ENCODE measurements at places on chromosomes 2 and 18. TPM values are rescaled to one million over a fixed set of nuclear protein-coding genes. Genes with fewer than 3 reads are reported as not detected.
A peak's percentile ranks its signal among the peaks of the same experiment; 100 is the strongest.

DNA sequence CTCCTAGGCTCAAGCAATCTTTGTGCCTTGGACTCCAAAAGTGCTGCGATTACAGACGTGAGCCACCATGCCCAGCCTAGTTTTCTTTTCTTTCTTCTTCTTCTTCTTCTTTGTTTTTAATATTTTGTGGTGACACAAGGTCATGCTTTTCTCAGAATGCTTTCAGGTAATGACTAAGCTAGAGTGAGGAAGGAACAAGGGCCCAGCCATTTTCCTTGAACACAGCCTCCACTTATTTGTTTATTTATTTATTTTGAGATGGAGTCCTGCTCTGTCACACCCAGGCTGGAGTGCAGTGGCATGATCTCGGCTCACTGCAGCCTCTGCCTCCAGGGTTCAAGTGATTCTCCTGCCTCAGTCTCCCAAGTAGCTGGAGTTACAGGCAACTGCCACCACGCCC is 74.3 kb upstream of the ST3GAL5 start:
- H3K27ac ChIP-seq, result no peak overlapping the region
- no peak for DNase-seq
- H3K27me3 ChIP-seq, result no peaks in the 10 kb centered on the region
- H3K4me3 ChIP-seq, result no peak overlapping the region
- H3K36me3 ChIP-seq, result no peaks in the 10 kb centered on the region

- H3K36me3 ChIP-seq, result no peaks in the 10 kb centered on the region
- no peaks in the 10 kb centered on the region for H3K4me1 ChIP-seq
- no peak overlapping the region for H3K4me3 ChIP-seq
- DNase-seq, result no peak
- no peaks in the 10 kb centered on the region for H3K27me3 ChIP-seq
Observed at GRCh38 chr2:214311931-214312749, 98.7 kb upstream of the VWC2L start.

DNA sequence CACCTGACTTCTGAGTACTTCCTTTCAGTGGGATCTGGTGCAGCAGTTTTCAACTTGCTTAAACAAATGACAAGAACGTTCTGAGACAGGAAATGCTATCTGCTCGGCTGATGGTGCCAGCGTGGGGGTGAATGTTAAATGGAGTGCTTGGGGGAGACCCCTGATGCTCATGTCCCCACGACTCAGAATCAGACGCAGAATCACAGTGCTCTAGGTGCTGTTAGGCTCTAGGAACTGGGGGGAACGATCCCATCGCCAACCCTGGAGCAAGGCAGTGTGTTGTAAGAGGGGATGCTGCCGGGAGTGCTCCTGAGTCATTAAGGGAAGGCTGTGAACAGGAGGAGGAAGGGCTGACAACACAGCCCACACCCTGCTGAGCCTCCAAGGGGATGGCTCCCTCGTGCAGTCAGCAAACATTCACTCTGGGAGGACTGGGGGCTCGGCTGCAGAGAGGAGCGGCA is 34.1 kb upstream of the KCNF1 start:
- no peaks in the 10 kb centered on the region for H3K36me3 ChIP-seq
- no peak for DNase-seq
- H3K27ac ChIP-seq, result no peak overlapping the region
- H3K4me3 ChIP-seq, result no peak overlapping the region
- H3K4me1 ChIP-seq, result peaks cover 6% of the 10 kb centered on the region

- DNase-seq, result no peak
- no peak overlapping the region for H3K4me3 ChIP-seq
- peaks cover 13% of the 10 kb centered on the region for H3K4me1 ChIP-seq
- H3K27ac ChIP-seq, result peak overlapping the region; percentile 45
- no peaks in the 10 kb centered on the region for H3K27me3 ChIP-seq
- H3K36me3 ChIP-seq, result no peaks in the 10 kb centered on the region
Observed at GRCh38 chr2:43518181-43518580, 77.7 kb downstream of the THADA start.

GRCh38 chr2:100753444-100753843 is 66.5 kb upstream of the NPAS2 start:
- DNase-seq, result no peak
- no peaks in the 10 kb centered on the region for H3K4me1 ChIP-seq
- no peaks in the 10 kb centered on the region for H3K36me3 ChIP-seq
- H3K27ac ChIP-seq, result no peak overlapping the region
- H3K4me3 ChIP-seq, result no peak overlapping the region

DNA sequence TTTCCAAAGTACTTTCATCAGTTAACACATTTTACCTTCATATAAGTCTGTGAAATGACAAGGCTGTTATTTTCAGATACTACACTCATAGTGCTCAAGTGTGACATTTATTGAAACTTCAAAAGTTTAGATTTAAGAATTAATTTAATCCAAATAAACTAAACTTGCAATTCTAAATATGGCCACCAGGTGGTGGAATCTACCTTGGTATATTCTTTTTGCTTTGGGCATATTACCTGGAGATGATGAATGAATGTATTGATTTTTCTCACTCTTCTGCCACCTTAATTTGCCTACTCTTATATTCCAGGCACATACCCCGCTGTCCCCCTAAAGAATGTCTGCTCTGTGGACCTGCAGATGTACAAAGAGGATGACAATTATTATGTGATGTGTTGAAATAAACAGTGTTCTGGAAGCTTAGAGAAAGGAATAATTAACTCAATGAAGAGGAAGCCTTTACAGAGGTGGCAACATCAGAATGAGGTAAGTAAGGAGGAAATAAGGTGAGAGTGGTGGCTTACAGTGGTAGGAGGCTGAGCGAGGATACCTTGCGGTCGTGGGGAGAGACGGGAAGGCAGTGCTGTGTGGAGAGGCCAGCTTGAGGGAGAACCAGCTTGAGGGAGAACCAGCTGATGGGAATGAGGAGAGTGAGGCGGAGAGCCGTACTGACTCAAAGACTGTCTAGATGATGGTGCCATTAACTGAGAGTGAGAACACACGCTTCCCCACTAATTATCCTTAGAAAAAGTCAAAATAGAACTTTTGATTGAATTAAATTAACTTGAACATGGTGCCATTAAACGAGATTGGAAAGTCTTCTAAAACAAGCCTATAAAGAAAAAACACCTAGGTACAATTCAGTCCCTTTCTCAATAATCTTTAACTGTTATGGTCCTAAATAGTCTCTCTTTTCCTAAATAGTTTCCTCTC is 179.5 kb downstream of the CELF4 start:
- no peak for DNase-seq
- peaks cover 6% of the 10 kb centered on the region for H3K4me1 ChIP-seq
- H3K27me3 ChIP-seq, result no peaks in the 10 kb centered on the region
- H3K27ac ChIP-seq, result no peak overlapping the region

- H3K4me3 ChIP-seq, result no peak overlapping the region
- no peaks in the 10 kb centered on the region for H3K27me3 ChIP-seq
Observed at GRCh38 chr2:219210196-219210885, 3.8 kb downstream of the ZFAND2B start.

- no peak overlapping the region for H3K27ac ChIP-seq
- no peak for DNase-seq
- no peaks in the 10 kb centered on the region for H3K36me3 ChIP-seq
- peaks cover 1% of the 10 kb centered on the region for H3K27me3 ChIP-seq
- no peak overlapping the region for H3K4me3 ChIP-seq
Observed at GRCh38 chr2:68018727-68019126, 44.1 kb downstream of the C1D start.

- H3K4me1 ChIP-seq, result peaks cover 35% of the 10 kb centered on the region
- peak; percentile 70 for DNase-seq
- peaks cover 68% of the 10 kb centered on the region for H3K27me3 ChIP-seq
- no peaks in the 10 kb centered on the region for H3K36me3 ChIP-seq
- H3K4me3 ChIP-seq, result peak overlapping the region; percentile 39
Observed at GRCh38 chr2:72144632-72145288, 2.9 kb downstream of the CYP26B1 start.

GRCh38 chr2:106685180-106685897 is 198.2 kb downstream of the CD8B2 start:
- no peak for DNase-seq
- H3K36me3 ChIP-seq, result no peaks in the 10 kb centered on the region
- no peak overlapping the region for H3K27ac ChIP-seq
- H3K27me3 ChIP-seq, result no peaks in the 10 kb centered on the region

DNA sequence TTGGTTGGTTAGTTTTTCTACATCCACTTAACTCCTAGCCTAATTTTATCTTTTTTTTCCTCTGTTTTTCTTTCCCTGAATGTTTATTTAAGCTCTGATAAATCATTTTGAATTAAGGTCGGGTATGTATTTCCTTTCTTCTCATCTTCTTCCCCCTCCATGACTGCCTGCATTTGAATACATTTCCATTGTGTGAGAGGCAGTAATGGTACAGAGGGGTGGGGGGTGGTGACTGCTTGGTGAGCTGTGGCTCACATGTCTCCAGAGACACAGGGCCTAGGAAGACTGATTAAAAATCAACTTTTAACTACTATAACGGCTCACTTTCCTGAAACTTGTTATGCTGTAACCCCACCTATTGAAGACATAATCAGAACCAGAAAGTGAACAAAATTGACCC is 58.0 kb downstream of the NEDD4L start:
- no peaks in the 10 kb centered on the region for H3K36me3 ChIP-seq
- H3K27ac ChIP-seq, result no peak overlapping the region
- no peaks in the 10 kb centered on the region for H3K27me3 ChIP-seq
- peaks cover 28% of the 10 kb centered on the region for H3K4me1 ChIP-seq

- no peak for DNase-seq
- no peaks in the 10 kb centered on the region for H3K36me3 ChIP-seq
- peaks cover 23% of the 10 kb centered on the region for H3K27me3 ChIP-seq
- no peak overlapping the region for H3K27ac ChIP-seq
Observed at GRCh38 chr2:17540813-17541530, 476 bp downstream of the VSNL1 start.

- H3K4me3 ChIP-seq, result no peak overlapping the region
- H3K27me3 ChIP-seq, result no peaks in the 10 kb centered on the region
- no peak overlapping the region for H3K27ac ChIP-seq
- H3K4me1 ChIP-seq, result no peaks in the 10 kb centered on the region
Observed at GRCh38 chr2:160022162-160022561, 40.3 kb downstream of the PLA2R1 start.

- no peak for DNase-seq
- no peaks in the 10 kb centered on the region for H3K27me3 ChIP-seq
- no peaks in the 10 kb centered on the region for H3K4me1 ChIP-seq
- H3K4me3 ChIP-seq, result no peak overlapping the region
- H3K27ac ChIP-seq, result no peak overlapping the region
- H3K36me3 ChIP-seq, result no peaks in the 10 kb centered on the region
Observed at GRCh38 chr2:225319872-225320271, 79.6 kb upstream of the NYAP2 start.

DNA sequence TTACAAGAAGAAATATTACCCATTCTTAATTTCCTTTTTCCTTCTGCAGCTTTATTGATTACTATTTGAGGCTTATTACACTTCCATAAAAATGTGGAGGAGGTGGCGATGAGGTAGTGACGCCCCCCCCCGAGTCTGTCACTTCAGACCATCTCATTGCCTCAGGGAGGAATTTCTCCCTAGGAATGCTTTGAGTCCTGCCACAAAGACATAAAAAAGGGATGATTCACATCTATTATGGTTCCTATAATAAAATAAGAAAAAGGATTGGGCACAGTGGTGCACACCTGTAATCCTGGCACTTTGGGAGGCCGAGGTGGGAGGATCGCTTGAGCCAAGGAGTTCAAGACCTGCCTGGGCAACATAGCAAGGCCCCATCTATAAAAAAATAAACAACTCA is 93.7 kb downstream of the AOX1 start:
- H3K27ac ChIP-seq, result no peak overlapping the region
- no peaks in the 10 kb centered on the region for H3K4me1 ChIP-seq
- no peak overlapping the region for H3K4me3 ChIP-seq
- H3K27me3 ChIP-seq, result no peaks in the 10 kb centered on the region

- peak overlapping the region; percentile 87 for H3K27ac ChIP-seq
- peaks cover 90% of the 10 kb centered on the region for H3K4me1 ChIP-seq
- peak; percentile 65 for DNase-seq
- no peak overlapping the region for H3K4me3 ChIP-seq
Observed at GRCh38 chr2:127104166-127104660, 2.7 kb downstream of the BIN1 start.

DNA sequence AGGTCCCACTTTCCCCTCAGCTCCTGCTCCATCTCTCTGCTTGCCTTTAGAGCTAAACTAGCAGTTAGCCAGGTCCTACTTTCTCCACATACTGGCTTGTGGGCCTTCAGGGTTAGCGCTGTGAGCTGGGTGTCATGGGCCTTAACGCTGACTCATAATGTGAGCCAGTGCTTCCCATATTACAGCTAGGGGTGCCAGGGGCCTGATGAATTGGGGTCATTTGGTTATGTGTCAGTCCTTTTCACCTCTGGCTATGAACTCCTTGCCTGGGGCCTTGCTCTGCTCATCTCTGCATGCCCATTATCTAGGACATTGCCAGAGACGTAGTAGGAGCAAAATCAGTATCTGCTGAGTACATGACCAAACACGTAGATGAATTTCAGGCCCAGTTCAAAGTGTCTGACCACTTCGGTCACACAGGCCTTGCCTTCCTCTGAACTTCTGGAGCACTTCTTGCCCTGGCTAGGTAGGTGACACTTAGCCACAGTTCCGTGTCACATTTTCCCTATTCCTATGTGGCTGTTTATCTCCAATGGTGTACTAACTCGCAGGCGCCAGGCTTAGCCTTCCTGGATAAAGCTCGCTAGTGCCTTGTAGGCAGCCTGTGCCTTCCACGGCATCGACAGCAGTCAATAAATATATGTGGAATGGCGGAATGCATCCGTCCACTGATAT is 103.2 kb upstream of the SIX3 start:
- no peak overlapping the region for H3K4me3 ChIP-seq
- no peaks in the 10 kb centered on the region for H3K27me3 ChIP-seq
- DNase-seq, result no peak
- H3K36me3 ChIP-seq, result no peaks in the 10 kb centered on the region
- no peak overlapping the region for H3K27ac ChIP-seq
- H3K4me1 ChIP-seq, result no peaks in the 10 kb centered on the region

- no peak overlapping the region for H3K27ac ChIP-seq
- H3K27me3 ChIP-seq, result no peaks in the 10 kb centered on the region
- no peak overlapping the region for H3K4me3 ChIP-seq
- H3K4me1 ChIP-seq, result peaks cover 3% of the 10 kb centered on the region
Observed at GRCh38 chr2:204046145-204046544, 109.6 kb downstream of the ICOS start.

- H3K36me3 ChIP-seq, result no peaks in the 10 kb centered on the region
- no peaks in the 10 kb centered on the region for H3K27me3 ChIP-seq
- no peak for DNase-seq
- H3K27ac ChIP-seq, result no peak overlapping the region
- no peak overlapping the region for H3K4me3 ChIP-seq
- H3K4me1 ChIP-seq, result no peaks in the 10 kb centered on the region
Observed at GRCh38 chr2:201654616-201655384, 11.5 kb upstream of the TMEM237 start.

Gene GAD1
- 0.11 TPM for total RNA-seq

Gene AAK1
- total RNA-seq, result 95.1 TPM

Gene ABCG8
- not detected for total RNA-seq

Gene CDH7
- 0.09 TPM for total RNA-seq

Gene ADD2
- total RNA-seq, result 7.1 TPM
